ENCODE measurements at places on chromosomes 16 and 17.

GRCh38 chr16:8694795-8695728, 20.6 kb downstream of the ABAT start:
- no peak for DNase-seq

- peak; percentile 86 for DNase-seq
Observed at GRCh38 chr16:807347-808084, 7.0 kb upstream of the GNG13 start.

DNA sequence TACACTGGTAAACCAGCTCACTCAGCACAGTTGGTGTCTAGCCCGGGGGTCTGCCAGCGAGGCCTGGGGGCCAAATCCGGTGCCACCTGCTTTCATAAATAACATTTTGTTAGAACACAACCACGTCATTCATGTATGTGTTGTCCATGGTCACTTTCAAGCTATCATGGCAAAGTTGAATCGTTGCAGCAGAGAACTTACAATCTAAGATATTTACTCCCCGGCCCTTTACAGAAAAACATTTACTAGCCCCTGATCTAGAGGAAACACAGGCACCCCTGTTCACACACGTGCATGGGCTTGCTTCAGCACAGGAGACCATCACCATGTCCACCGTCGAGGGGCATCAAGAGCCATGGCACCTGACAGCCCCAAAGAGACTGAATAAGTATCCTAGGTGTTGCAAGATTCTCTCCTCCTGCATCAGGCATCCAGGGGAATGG, 111.4 kb upstream of the DNAH9 start:
- no peak for DNase-seq

DNA sequence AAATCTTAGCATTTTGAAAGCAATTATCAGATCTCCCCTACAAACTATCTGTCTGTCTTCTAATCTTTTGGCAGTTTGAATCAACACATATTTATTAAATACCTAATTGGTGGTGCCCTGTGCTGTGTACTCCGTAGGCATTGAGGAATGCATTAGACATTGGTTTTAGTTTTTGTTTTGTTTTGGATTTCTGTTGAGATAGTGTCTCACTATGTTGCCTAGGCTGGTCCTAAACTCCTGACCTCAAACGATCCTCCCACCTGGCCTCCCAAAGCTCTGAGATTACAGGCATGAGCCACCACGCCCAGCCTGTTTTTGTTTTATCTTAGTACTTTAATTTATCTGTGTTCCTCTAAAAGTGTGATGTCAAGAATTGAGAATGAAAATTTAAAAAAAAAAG, 124.8 kb upstream of the RBL2 start:
- DNase-seq, result no peak

DNA sequence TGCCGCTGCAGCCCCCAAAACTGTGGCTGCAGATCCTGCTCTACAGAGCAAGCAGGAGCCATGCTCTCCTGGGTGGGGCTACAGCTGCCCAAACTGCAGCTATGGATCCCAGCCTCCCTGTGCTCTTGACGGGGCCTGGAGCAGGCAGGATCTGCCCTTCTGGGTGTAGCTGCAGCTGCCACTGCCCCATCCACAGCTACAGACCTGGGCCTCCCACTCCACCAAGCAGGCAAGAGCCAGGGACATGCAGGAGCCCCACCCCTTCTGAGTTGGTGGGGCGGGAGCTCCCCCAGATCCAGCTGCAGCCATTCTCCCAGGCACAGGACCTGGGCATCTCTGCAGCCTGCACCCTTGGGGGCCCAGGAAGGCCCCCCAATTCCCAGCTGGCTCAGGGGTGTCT, 551.2 kb upstream of the CA10 start:
- DNase-seq, result no peak

GRCh38 chr17:28078341-28079229, 36.1 kb downstream of the NLK start:
- no peak for DNase-seq

DNA sequence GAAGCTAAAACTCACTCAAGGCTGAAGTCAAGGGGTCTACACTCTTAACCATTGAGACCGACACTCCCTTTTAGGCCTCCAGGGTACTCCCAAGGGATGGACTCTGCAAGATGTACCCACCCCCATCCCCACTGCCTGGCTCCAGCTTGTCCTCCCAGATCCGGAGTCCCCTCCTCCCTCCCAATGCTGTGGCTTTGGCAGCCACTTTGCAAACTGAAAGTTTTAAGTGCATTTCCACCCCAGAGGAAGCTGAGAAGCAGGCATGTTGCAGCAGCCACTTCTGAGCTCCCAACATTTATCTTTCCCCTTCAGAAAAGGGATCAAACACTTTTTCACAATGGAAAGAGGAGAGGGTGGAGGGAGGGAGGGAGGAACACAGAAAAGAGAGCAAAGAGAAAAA, 115.2 kb downstream of the COPRS start:
- DNase-seq, result no peak

DNA sequence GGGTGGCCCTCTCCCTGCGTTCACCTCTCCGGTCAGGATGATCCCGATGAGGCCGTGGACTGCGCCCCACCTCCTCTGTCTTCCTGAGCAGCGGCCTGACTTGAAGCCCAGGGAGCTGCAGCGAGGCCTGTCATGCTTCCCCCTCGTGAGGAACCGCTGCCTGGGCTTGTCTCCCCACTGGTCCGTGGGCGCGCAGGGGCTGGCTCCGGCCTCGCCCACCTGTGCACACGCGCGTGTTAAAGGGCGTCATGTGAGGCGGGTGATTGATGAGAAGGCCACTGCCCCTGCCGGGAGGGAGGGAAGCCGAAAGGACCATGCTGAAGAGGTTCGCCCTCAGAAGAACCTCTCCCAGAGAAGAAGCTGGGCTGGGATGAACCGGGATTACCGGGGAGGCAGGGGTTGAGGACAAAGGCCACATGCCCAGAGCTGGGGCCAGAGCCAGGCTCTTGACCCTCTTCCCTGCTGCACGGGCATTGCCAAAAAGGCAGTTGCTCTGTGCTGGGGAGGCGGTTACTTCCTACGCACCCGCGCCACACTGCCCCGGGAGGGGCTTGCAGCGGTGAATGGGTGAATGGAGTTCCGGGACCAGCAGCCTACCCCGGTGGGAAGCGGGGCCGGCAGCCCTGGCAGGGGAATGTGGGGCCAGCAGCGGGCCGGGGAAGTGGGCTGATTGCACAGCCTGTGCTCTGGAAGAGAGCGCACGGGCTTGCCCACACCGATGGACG, 85.9 kb upstream of the GSE1 start:
- no peak for DNase-seq

- DNase-seq, result peak; percentile 72
Observed at GRCh38 chr17:44221084-44221861, 1.8 kb upstream of the UBTF start.

DNA sequence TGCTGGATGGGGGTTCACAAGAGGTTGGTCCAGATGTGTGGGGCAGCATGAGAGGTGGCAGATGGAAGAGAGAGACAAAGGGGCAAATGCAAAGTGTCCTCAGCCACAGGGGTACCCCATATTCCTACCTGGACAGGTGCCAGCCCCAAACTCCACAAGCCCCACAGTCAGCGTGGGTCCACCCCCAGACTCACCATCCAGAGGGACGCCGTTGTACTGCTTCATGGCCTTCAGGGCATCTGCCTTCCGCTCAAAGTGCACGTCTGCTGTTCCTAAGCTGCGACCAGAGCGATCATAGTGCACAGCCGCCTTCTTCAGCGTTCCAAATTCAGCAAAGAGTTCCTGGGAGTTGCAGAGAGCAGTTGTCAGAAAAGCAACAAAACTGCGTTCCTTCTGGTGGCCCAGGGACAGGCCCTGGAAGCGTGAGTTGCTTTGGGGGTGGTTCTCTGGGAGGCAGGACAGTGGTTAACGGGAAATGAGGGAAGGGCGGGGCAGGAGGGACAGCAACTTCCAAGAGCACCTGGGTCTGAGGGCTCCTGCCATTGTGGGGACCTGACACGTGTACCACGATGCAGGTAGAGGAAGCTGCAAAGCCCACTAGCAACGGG, 2.3 kb downstream of the ALYREF start:
- no peak for DNase-seq

DNA sequence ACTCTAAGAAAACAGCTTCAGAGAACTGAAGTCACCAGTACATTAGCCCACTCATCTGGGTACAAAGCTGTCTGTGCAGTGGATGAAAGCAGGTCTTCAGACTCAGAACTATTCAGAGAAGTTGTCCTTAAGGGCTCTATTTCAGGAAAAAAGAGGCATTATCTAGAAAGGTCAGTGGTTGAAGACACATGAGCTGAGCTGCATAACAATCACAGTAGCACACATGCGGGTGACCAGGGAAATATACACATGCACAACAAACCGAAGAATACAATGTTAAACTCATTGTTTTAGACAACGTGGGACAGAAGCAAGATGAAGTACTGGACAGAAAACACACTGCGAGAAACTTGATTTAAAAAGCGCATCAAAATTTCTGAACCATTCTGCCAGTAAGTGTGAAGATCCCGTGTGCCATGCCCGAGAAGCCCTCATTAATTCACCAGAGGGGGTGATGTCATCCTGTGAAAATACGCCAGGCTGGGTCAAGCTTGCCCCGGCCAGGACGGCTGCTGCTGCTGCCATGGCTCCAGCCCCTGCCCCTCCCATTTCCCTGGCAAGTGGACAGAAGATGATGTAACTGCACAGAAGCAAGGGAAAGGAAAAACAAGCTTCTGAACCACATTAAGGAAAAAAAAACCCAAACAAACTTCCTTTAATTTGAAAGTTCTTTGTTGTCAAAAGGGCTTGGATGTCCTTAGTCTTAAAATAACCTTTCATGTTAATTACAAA, 10.1 kb downstream of the DYNC1LI2 start:
- no peak for DNase-seq

DNA sequence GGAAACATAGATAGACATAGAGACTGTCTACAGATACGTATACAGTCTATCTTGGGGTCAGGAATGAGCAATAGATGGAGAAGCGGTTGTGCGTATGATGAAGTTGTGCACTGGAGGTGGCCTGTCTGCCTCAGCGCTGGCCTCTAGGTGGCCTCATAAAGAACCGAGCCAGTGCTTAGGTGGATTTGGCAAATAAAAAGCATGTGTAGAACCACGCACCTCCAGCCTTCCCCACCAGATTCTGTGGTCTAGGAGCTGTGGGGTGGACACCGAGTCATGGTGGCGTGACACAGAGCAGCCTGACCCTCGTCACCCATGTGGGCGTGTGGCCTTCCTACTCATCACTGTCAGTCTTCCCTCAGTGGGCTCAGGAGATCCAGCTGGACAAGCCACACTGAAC, 34.0 kb downstream of the PGS1 start:
- no peak for DNase-seq

Data from immature natural killer cell (primary cell).